ENCODE measurements at places on chromosomes 7 and 10.

- no peaks in the 10 kb centered on the region for H3K4me1 ChIP-seq
- H3K36me3 ChIP-seq = no peaks in the 10 kb centered on the region
- no peak overlapping the region for H3K27ac ChIP-seq
Observed at GRCh38 chr10:3701491-3701890, 83.5 kb downstream of the KLF6 start.

- H3K27me3 ChIP-seq = no peaks in the 10 kb centered on the region
- H3K4me1 ChIP-seq = peaks cover 8% of the 10 kb centered on the region
- no peak overlapping the region for H3K4me3 ChIP-seq
- H3K36me3 ChIP-seq = no peaks in the 10 kb centered on the region
Observed at GRCh38 chr7:36264123-36264801, 111.2 kb downstream of the EEPD1 start.

- H3K4me1 ChIP-seq = peaks cover 17% of the 10 kb centered on the region
- DNase-seq = peak; percentile 11
- peaks cover 19% of the 10 kb centered on the region for H3K36me3 ChIP-seq
Observed at GRCh38 chr7:100567031-100567730, 6.5 kb downstream of the SAP25 start.

DNA sequence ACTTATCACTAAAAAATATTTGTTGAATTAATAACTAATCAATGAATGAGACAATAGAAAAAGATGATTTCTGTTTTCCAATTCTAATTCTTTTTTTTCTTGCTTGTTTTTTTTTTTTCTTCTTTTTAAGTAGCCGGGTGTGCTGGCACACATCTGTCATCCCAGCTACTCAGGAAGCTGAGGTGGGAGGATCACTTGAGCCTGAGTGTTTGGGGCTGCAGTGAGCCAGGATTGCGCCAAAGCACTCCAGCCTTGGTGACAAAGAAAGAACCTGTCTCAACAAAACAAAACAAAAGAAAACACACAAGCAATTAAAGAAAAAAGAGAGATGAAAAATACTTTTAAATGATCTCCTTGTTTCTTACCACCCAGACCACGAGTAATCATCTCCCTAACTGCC is 1109.3 kb downstream of the REEP3 start:
- no peak for DNase-seq
- no peaks in the 10 kb centered on the region for H3K27me3 ChIP-seq
- H3K36me3 ChIP-seq = no peaks in the 10 kb centered on the region
- H3K27ac ChIP-seq = no peak overlapping the region
- no peak overlapping the region for H3K4me3 ChIP-seq
- no peaks in the 10 kb centered on the region for H3K4me1 ChIP-seq

- peaks cover 5% of the 10 kb centered on the region for H3K27me3 ChIP-seq
- peak overlapping the region; percentile 24 for H3K4me3 ChIP-seq
- peaks cover 4% of the 10 kb centered on the region for H3K4me1 ChIP-seq
- no peaks in the 10 kb centered on the region for H3K36me3 ChIP-seq
Observed at GRCh38 chr10:6401558-6402348, 178.3 kb downstream of the PRKCQ start.
